ENCODE measurements at places on chromosomes 5 and 9. TPM values are rescaled to one million over a fixed set of nuclear protein-coding genes. Genes with fewer than 3 reads are reported as not detected.
A peak's percentile ranks its signal among the peaks of the same experiment; 100 is the strongest.

DNA sequence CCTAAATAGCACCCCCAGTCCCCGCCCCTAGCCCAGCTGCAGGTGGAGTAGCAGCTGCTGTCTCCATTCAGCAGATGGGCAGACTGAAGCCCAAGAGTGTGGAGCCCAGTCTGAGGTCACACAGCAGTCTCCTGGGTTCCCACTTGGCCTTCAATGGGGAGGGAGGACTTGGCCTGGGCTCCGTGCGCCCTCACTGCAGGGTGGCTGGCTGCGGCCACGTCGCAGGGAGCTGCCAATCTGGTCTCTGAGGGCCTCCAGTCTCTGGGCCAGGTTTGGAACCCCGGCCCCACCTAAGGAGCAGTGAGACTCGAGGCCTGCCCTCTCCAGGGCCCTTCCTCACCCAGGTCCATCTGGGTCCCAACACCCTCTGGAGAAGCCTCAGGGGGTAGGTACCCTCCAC lies 7.4 kb downstream of the KIF12 start:
- no peak for DNase-seq

DNA sequence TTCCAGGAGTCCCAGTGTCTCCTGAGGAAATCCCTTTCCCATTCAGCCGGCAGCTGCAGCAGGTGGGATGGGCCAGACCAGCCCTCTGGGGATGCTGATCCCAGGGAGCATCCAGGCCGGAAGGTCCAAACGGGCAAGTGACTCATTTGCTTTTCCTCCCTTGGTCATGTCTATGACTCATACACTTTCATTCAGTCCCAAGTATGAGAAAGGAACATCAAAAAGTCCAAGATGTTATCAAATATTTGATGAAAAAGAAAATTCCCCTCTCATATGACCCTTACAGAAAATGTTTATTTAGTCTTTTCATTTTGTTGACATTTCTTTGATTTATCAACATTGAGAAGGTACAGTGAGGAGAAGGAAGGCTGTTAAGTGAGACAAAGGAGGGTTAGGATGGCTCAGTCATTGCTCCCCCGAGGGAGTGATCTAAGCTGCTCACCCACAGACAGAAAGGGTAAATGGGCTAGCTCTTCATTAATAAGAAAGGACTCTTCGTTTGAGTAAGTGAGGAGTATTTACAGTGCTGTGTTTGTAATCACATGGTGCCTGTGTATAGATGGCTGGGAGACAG lies 117.6 kb upstream of the ANKRD55 start:
- DNase-seq: no peak

- no peak for DNase-seq
Observed at GRCh38 chr9:68914751-68915150, 99.2 kb downstream of the PRKACG start.

DNA sequence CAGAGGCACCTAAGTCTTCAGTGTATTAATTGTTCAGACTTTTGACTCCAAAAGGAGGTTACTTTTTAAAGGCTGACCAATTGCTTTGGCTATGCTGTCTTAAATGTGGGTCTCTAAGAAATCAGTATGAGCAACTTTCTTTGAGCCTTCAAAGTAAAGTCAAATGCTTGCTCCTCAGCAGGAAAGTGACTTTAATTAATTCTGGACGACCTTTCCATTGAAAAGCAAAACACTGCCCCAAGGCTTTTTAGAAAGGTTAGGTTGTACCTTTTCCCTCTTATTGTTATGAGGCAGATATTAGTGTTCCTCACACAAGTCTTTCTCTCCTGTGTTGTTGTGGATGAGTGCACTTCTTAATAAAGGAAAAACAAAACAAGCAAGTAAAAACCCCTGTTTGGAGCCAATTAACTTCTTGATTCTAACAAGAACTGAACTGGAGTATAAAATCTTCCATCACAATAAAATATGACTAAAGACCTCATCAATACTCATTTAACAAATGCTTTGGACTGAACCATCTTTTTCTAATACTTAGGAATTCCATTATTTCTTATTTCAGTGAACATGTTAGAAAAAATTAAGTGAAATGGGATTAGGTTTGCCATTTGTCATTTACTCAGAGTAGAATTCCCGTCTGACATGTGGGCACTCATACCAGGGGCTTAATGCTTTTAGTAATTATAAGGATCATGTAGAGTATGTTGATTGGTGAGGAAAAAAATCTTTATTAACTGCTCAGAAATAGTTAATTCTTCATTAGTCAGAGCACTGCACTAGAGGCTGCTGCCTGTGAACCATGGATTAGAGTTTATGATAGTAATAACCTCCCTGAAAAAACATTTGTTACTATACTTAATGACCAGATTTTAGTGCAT lies 159.1 kb upstream of the ZNF608 start:
- DNase-seq: peak; percentile 55

DNA sequence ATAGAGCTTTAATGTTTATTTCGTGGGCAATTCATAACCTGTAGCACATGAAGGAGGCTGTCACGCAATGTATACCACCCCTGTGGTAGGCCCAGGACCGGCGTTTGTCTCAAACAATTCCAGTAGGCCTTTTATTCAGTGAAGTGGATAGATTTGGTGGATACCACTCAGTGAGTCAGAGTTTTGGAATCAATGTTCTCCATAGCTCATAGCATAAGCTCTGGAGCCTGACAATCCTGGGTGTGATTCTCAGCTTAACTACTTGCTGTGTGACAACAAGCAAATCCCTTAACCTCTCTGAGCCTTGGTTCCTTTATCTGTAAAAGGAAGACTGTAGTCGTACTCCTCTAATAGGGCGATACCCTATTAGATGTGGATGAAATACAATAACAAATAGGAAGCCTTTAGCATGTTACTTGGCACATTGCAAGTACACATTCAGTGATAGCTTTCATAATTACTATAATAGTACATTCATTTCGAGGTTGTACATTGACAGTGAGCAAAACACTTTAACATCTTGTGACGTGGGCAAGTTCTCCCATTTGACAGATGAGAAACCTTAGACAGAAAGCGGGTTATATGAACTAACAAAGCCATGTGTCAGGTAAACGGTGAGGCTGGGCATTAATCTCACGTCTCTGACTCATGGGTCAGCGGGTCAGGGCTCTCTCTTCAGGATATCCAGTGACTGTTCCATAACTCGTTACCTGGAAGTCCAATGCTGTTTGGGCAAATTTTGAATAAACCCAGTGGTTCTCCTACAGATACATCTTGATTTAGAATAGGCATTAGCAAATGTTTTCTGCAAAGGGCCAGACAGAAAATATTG lies 130.8 kb downstream of the C9orf152 start:
- no peak for DNase-seq

The CKMT2 gene
- total RNA-seq: not detected

The FOXD1 gene
- total RNA-seq: 11.8 TPM

The FBP1 gene
- total RNA-seq: 0.49 TPM

The PLPPR1 gene
- not detected for total RNA-seq

Measured in G401 (cell line).